ENCODE measurements at places on chromosomes 4 and X.

DNA sequence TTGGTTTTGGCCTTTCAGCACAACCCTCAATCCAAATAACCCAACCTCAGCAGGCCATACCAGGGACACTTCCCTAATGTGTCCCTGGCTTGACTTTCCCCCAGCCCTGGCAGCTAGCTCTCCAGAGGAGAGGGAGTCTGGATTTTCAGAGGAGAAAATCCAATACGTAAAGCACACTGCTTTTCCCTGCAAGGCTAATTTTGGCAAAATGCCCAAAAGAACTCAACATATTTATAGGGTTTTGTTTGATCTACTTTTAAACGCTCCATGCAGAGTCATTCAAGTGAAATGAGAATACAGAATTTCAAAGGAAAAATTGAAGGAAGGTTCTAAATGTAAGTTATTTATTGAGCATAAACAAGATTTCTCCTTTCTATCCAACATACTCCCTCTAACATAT lies 167.2 kb downstream of the SH3KBP1 start:
- no peak for DNase-seq

GRCh38 chrX:41863343-41864203 lies 59.8 kb downstream of the CASK start:
- DNase-seq: no peak

GRCh38 chr4:99816545-99817308 lies at the start of gene DAPP1:
DAPP1 (plus strand) TSS chr4:99816827; CDS start chr4:99816914, 87 bp downstream.
- DNase-seq: no peak

DNA sequence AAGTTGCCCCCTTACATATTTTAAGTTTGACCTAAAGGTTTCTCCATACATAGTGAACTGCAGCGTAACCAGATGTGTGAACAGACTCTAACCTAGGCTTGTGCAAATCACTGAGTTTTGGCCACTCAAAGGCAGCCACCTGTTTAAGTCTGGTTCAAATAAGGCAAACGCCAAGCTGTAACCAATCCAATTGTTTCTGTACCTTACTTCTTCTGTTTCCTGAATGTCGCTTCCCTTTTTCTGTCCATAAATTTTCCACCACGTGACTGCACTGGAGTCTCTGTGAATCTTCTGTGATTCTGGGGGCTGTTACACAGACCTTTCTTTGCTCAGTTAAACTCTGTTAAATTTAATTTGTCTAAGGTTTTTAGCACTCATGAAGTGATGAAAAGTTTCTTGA lies 618.8 kb downstream of the GLUD2 start:
- DNase-seq: no peak

GRCh38 chrX:139094671-139095592 lies 383.4 kb upstream of the FGF13 start:
- DNase-seq: no peak

DNA sequence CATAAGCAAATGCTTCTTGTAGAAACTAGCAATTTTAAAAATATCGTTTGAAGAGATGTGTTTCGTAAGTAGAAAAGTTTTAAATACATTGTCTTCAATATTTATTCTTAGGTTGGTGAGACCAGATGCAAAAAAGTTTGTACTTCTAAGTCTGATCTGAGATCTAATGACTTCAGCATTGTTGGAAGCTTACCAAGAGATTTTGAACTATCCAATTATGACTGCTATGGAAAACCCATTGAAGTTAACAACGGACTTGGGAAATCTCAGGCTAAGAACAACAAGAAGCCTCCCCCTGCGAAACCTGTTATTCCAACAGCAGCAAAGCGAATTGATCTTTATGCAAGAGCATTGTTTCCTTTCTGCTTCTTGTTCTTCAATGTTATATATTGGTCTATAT lies 50.2 kb upstream of the GRIA2 start:
- no peak for DNase-seq

GRCh38 chr4:142242156-142242555 lies 603.9 kb downstream of the INPP4B start:
- no peak for DNase-seq

GRCh38 chr4:75634951-75635350 lies 4.6 kb upstream of the CDKL2 start:
- DNase-seq: no peak

- DNase-seq: no peak
Measured at GRCh38 chrX:104098151-104098808, 14.0 kb upstream of the ZCCHC18 start.

GRCh38 chrX:153972368-153973126 lies at the start of gene TMEM187:
TMEM187 (plus strand) TSS chrX:153972754; CDS start chrX:153982063, 9,309 bp downstream.
- DNase-seq: peak; percentile 80

DNA sequence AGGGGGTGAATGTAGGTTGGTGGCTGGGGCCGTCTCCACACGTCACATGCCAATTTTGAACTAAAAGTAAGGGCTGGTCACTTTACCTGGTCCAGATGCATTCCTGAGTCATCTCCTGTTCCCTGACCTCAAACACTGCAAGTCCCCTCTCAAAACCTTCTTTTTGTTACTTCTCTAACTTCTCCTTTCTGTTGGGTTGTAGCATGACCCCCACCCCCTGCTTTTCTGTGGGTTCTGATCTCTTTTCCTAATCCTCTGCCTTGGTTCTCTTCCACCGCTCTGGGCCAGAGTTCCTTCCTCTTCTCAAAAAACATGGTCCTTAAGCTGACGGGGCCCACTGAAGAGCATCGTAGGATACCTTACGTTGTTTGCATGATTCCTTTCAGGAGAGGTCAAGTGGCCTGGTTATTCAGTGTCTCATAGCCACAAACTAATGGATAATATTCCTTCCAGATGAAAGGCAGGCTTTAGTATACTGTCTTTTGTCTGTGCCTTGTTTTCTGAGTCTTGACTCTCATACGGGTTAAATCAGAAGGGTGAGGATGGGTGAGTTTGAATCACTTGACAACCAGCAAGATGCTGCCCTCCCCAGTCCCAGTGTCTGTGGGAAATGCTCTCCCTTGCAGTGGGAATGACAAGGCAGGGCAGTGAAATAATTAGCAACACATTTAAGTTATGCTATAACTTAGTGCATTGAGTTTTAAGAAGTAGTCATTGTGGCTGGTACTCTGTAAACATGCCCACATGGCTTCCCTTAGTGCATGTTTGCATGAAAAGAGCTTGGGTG lies 15.1 kb downstream of the SMS start:
- no peak for DNase-seq

DNA sequence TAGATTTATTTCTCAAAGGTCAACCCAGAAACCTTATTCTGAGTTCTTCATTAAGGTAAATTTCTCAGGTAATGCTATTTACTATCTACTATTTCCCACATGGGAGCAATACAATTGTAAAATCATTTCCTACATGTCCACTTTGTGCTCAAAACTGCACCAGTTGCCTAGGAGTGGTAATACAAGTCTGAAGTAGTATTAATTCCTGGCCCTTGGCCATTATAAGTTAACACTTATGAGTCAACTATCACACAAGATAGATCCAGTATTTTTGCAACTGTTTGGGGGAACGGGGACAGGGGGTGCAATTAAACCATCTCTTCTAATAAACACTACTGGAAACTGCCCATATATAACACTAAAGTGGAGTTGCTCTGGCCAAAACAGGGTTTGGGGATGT lies 48.9 kb downstream of the ACSL4 start:
- DNase-seq: no peak

- no peak for DNase-seq
Measured at GRCh38 chrX:68995386-68995779, 166.6 kb downstream of the EFNB1 start.

All from anterior cingulate cortex (tissue), 58 donors.